ENCODE measurements at places on chromosomes 16 and 17.
A peak's percentile ranks its signal among the peaks of the same experiment; 100 is the strongest.

DNA sequence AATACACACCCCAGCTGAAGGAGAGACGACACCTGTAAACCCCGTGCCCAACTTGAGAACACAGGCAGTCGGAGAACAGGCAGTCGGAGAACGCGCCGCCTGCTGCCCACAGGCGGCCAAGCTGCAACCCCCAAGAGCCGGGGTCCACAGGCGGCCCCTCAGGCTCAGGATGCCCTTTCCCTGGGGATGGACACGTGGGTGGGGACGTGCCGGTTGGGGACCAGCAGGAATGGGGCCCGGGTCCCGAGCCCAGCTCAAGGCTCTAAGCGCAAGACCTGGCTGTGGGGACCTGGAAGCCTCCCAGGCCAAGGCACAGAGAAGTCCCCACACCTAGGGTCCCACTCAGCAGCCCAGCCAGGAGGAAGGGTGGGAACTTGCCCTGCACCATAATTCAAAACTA, 79.5 kb upstream of the GNG13 start:
- DNase-seq = no peak

DNA sequence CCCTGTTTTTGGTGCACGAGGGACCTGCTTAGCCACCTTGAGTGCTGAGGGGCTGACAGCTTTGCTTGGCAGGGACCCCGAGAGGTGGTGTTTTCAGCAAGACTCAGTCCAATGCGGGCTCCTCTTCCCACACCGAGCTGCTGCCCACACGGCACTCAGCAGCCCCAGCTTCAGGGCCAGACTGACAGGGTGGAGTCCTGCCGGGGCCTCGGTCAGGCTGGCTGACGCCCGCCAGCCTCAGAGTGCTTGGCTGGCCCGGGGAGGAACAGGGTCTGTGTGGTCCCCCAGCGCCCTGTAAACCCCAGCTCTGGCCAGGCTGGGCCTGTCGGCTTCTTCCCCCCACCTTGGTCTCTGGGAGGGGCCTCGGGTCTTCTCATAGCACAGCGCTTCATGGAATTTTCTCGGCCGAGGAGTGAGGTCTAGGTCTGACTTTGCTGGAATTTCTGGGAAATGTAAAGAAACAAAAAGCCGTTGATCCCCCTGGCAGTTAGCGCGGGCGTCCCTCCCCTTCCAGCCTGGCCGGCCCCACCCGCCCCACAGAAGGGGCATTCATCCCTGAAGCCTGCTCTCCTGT, 2.6 kb downstream of the SOX8 start:
- no peak for DNase-seq

- DNase-seq = no peak
Measured at GRCh38 chr17:68592682-68593641, 8.2 kb downstream of the FAM20A start.

GRCh38 chr17:520447-521182, 168.0 kb upstream of the RPH3AL start:
- DNase-seq = no peak

DNA sequence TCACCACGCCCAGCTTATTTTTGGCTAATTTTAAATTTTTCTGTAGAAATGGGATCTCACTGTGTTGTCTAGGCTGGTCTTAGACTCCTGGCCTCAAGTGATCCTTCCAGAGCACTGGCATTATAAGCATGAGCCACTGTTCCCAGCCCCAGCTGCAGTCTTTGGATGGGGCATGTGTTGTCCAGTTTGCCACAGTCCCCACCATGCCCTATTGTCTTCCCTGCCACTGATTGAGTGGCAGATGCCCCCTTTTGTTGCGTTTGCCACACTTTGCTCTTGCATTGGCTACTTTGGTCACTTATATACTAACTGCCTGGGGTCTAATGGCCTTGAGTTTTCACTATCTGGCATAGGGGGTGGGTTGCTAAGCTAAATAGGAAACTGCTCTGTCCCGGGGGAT, 60.8 kb downstream of the ABCC1 start:
- no peak for DNase-seq

DNA sequence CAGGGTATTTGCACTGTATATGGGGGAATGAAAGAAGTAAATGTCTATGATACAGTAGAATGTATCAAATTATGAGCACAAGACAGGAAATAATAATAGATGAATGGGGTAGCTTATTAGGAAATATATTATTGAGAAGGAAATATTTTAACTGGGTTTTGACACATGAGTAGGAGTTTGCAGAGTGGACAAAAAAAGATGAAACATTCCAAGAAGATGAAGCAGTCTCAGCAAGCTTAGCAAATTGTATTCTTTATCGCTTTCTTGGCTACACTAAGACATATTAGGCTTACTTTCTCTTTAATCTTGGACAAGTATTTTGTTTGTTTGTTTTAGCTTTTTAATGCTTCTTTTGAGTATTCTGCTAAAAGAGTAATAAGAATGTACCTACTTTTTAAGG, 1.3 kb upstream of the KRTAP4-9 start:
- no peak for DNase-seq

- DNase-seq = no peak
Measured at GRCh38 chr16:88591577-88592021, 21.4 kb downstream of the ZC3H18 start.

- DNase-seq = no peak
Measured at GRCh38 chr17:34895383-34895782, 65.9 kb downstream of the CCT6B start.

DNA sequence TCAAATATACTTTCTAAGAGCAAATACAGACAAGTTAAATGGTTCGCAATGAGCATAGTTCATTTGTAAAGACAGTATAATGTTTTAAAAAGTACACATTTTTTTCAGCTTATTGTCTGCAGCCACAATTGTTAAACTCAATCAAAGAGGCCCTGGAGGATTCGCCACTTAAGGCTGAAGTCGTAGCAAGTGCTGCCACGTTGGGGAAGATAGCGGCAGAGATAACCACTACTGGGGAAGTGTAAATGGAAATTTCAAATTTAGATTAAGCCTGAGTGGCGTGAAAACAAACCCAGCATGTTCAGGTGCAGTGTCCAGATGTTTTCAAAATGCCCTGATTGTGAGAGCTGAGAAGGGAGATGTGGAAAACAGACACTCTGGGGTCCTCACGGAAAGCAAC, 8.4 kb downstream of the PMP22 start:
- DNase-seq = no peak

DNA sequence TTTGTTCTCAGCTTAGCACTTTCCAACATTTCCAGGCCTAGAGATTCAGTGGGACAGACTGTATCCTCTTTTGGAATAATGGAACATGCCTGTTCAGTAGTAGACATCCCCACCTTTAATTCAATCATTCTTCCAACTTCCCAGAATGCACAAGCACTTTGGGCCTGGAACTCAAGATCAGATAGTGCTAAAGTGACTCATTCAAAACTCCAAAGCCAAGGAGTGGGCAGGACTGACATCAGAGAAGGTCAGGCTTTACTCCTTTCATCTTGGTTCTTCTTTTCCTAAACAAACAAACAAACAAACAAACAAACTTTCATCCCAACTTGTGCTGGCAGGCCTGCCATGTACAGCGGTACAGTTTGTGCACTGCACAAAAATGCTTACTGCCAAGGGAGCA, 172.0 kb downstream of the AXIN2 start:
- DNase-seq = no peak

- DNase-seq = peak; percentile 33
Measured at GRCh38 chr17:21573961-21574610, 118.2 kb upstream of the KCNJ18 start.

DNA sequence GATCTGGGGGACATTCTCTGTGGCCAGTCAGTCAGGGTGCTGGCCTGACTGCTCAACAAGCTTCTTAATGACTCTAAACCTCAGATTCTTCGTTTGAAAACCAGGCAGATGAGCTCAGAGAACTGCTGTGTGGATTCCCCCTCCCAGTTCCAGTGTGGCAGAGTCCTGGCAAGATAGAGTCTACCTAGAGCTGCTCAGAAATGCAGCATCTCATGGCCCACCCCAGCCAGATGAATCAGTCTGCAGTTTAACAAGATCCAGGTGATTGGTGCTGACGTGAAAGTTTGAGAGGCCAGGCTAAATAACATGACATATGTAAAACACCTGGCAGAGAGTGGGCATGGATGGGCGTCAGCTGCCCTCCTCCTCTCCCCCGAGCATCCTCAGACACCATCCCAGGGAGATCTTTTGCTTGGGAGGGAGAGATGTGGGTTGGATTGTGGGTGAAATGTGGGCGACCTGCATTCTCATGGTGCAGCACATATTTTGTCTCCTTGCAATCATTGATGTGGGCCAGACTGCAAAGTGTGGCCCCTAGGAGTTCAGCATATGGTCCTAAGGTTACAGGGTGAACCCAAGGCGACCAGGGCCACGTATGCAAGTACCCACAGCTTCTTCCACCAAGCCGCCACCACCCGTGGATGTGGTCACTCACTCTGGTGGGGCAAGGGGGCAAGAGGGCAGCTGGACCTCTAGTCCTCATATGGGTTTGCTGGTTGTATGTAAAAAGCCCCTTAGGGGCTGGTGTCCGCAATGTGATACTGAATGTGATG, 19.5 kb downstream of the SOCS3 start:
- DNase-seq = no peak

GRCh38 chr17:18033442-18034099, 5.4 kb downstream of the ATPAF2 start:
- peak; percentile 20 for DNase-seq

DNA sequence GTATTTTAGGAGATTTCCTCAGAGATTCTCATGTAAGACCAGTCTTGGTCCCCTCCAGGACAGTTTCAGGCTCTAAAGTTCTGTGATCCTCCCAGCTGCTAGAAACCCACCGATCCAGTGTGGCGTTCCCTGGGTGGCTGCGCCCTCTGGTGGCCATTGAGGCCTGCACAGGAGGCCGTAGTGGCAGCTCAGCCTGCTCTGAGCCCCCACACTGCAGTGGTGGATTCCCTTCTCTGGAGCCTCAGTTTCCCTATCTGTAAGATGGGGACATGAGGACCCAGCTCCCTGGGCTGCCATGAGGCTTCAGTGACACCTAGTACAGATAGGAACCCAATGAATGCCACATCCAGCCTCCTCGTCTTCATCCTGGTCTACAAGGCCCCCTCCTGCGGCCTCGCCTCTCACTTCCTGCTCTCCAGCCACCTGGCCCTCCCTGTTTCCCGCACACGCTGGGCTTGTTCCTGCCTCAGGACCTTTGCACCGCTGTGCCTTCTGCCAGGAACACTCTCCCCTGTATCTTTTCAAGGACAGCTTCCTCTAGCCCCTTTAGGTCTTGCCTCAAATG, 16.5 kb downstream of the CCDC102A start:
- peak; percentile 61 for DNase-seq

DNA sequence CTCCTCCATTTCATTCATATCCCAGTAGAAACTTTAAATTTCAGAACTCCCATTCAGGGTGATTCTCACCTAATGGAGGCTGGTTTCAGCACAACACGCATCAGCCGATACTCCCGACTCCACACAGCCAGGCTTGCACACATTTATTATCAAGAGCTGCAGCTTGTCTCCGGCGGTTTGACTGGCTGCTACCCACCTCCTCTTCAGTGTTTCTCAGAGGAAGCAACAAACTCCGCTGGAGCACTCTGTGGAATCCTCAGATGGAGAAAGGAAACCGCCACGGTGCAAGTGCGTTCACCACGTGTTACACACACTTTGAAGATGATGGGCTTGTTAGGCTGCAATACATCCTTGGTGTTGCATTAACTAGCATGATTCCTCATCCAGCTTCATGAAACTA, 39.7 kb upstream of the NUDT7 start:
- no peak for DNase-seq

- peak; percentile 77 for DNase-seq
Measured at GRCh38 chr16:3021449-3022207, 1.5 kb downstream of the TNFRSF12A start.

DNA sequence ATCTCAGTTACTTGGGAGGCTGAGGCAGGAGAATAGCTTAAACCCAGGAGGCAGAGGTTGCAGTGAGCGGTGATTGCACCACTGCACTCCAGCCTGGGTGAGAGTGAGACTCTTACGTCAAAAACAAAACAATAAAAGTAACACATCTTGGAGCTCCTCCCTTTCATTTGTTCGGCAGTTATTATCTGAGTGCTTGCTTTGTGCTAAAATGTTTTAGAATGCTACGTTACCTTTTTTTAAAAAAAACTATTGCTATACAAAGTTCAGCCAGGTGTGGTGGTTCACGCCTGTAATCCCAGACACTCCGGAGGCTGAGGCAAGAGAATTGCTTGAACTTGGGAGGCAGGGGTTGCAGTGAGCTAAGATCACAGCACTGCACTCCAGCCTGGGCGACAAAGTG, 15.8 kb downstream of the IST1 start:
- DNase-seq = no peak

GRCh38 chr16:27899736-27900135, 163.8 kb downstream of the GSG1L start:
- DNase-seq = no peak

DNA sequence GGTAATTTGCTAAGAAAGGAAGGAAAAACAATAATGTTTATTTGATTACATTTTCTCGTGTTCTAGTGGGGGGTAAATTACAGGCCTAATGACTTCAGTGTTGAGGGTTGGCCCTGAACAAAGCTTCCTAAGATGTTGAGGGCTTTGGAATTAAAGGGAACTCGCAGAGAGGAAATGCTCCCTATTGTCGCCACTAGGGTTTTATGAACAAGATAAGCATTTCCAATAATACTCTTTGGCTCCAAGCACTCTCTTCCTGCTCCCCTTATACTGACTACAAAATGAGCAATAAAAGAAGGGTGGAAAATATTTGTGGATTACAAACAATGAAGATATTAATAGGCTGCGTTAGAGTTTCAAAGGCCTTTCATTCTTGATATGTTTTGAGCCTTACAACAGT, 363.6 kb downstream of the HS3ST3B1 start:
- DNase-seq = no peak

Data from stimulated activated CD4-positive, alpha-beta T cell treated with anti-CD3 and anti-CD28 coated beads, Interleukin-12 subunit alpha, Interleukin-12 subunit beta, amount 100 ng/mL, for 24 hours (primary cell).